ENCODE measurements at places on chromosomes 4 and X.
A peak's percentile ranks its signal among the peaks of the same experiment; 100 is the strongest.

DNA sequence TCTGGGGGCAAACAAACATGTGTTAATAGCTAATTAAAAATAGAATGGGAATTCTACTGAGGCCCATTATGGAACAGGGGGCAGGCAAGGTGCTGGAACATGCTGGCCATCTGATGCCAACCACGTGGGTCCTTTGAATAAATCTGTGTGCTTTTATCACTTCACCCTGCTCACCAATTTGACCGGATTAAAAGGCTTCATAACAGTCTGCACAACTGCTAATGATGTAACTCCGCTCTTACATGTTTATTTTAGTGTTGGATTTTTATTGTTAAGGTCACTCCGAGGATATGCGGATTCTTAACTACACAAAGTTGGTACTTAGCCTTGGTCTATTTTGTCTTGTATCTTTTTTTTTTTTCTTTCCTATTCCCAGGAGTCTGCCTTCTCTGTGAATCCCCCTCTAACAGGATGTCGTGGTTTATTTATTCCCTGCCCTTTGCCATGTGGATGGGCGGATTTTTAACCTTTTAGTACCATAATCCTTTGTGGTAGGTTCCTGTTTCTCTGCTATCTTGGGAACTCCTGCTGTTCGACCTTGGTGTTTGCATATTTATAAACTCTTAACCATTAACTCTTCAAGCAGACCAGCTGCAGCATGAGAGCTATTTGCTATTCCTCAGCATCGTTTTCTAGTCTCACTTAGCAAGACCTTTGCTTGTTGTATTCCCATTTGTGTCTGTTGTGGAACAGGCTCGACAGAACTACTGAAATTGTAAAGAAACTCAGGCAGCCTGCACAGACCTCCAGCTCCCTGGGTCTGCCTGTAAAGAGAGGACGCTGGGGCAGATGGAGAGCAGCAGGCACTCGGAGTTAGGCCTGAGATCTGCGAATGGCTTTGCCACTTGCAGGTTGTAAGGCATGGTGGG is 38.0 kb downstream of the TRIM2 start:
- no peak for DNase-seq

DNA sequence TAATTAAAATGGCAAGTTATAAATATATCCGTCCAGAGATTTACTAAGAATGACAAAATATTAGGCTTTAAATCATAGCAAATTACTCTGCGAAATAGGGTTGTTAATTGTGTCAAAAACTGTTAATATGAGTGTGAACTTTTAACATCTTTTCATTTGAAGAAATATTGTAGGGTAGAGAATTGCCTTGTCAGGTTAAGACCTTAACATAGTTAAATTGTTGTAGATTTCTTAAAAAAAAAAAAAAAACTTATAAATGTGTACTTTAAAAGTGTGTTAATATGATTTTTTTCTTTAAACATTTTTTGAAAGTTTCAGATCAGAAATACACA is 107.7 kb upstream of the TLR2 start:
- DNase-seq, result no peak

GRCh38 chrX:13123857-13124345 is 79.5 kb upstream of the FAM9C start:
- no peak for DNase-seq

GRCh38 chrX:16839852-16840460 is 30.2 kb downstream of the RBBP7 start:
- no peak for DNase-seq

GRCh38 chrX:44876086-44876485 is 3.1 kb downstream of the KDM6A start:
- DNase-seq, result no peak

DNA sequence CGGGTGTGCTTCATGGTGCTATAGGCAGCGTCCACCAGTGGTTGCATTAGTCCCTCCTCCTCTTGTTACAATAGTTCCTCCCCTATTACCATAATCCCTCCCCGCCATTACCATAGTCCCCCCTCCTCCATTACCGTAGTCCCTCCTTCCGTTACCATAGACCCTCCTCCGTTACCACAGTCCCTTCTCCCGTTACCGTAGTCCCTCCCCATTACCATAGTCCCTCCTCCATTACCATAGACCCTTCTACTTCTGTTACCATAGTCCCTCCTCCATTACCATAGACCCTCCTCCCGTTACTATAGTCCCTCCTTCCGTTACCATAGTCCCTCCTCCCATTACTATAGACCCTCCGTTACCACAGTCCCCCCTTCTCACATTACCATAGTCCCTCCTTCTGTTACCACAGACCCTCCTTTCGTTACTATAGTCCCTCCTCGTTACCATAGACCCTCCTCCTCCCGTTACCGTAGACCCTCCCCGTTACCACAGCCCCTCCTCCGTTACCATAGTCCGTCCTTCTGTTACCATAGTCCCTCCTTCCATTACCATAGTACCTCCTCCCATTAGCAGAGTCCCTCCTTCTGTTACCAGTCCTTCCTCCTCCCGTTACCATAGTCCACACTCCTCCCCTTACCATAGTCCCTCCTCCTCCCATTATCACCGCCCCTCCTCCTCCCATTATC is 129.6 kb downstream of the DHRSX start:
- no peak for DNase-seq

- DNase-seq, result no peak
Measured at GRCh38 chr4:134215620-134216344, 14.2 kb upstream of the PABPC4L start.

- DNase-seq, result no peak
Measured at GRCh38 chrX:149711545-149712236, at the start of gene MAGEA11. Gene MAGEA11, plus strand, starts transcription at chrX:149712060. Its CDS starts 1,100 bp downstream, at chrX:149713160.

DNA sequence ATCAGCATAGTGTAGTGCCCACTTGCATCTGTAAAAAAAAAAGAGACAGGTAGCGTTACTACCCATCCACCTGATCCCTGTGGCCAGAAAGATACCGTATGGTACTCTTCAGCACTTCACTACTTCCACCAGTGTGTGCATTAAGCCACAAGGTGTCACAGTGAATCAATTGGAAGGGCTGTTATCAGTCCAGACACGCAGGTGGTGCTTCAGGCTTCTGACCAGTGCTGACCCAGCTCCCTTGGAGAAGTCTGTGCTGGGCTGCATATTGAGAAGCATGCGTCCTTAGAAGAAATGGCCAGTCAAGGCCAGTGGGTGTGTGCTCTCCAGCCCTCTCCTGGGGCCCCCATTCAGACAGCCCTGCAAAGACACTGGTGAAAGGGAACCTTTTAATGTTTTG is 10.6 kb downstream of the LDB2 start:
- no peak for DNase-seq

GRCh38 chrX:13570261-13570605 is 832 bp downstream of the EGFL6 start:
- no peak for DNase-seq

GRCh38 chrX:149829751-149830191 is 48.0 kb downstream of the MAGEA9 start:
- DNase-seq, result peak; percentile 15

GRCh38 chr4:102402223-102402622 is 56.9 kb upstream of the SLC39A8 start:
- no peak for DNase-seq

GRCh38 chrX:1794586-1794985 is 179.7 kb downstream of the ASMT start:
- no peak for DNase-seq

- no peak for DNase-seq
Measured at GRCh38 chrX:70446380-70447350, 2.0 kb downstream of the DLG3 start.

DNA sequence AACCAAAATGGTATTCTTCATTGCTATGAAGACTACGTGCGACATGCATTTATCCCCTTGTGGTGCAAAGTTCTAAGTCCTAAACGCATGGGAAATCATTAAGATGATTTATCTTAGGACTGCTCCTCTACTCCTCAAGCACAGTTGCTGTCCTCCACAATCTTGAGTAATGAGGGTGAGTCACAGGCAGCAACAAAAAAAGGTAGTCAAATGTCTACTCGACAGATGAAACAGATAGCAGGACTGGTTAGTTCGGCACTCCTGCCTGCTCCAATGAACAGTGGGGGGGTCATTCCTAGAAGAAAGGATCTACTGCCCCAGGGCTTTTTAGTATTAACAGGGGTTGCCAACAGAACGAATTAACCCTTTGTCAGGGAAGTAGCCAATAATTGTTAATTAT is 233.7 kb upstream of the FGF13 start:
- DNase-seq, result no peak

DNA sequence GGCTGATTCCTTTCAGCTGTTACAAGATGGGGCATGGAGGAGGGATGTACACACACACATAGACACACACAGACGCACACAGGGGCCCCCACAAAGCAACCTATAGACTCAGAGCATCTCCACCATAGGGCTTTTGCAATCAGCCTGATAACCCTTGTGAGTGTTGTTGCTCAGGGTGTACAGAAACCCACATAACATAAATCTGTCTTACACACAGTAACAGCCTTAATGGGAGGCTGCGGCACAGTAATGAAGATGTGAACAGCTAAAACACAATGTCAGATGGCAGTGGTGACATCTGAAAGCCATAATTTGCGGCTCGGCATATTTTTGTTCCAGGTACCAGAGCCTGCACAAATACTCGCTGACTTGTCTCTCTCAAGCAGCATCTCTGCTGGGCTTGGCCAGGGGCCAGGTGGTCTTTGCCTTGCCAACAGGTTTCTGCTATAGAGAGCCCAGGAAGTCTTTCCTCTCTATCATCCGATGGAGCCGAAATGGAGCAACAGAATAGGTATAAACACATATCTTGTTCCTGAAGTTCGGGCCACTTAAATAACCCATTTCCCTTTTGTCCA is 357.2 kb upstream of the GATB start:
- no peak for DNase-seq

GRCh38 chrX:68723491-68724155 is 76.2 kb downstream of the STARD8 start:
- no peak for DNase-seq

GRCh38 chrX:1486749-1487361 is 34.1 kb upstream of the ASMTL start:
- no peak for DNase-seq

DNA sequence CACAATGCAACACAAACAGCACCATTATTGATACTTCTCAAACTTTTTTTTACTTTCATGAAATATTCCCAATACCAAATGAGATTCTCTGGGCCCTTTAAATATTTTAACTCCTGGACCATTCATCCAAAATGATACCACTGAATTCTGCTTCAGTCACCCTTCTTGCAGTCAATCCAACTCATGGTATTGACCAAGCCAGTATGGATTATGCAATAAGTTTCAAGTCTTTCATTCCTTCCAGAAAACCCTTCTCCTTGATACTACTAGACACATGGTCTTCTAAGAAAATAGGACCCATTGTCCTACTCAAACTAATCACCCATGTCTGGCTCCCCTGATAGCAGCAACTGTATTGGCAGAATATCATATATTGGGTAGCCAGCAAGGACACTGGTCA is 23.0 kb downstream of the ZNF721 start:
- no peak for DNase-seq

GRCh38 chr4:70713453-70714078 is 8.2 kb upstream of the RUFY3 start:
- DNase-seq, result no peak

DNA sequence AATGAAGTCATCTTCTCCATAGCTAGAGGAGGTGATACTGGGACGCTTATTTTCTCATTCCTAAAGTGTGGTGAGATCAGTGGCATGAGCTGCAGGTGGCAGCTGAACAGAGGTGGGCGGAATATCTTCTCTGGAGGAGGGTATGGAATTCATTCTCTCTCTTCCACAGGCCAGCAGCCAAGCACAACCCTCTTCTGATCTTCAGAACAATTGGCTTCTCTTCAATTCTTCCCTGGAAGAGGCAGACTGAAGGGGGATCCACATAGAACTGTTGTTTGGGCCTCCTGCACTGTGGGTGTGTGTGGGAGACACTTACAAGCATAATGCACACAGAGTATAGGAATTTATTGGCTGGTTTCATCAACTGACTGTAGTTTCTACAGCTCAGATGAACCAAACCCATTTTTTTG is 180.4 kb upstream of the RASGEF1B start:
- DNase-seq, result no peak

- DNase-seq, result peak; percentile 50
Measured at GRCh38 chrX:109536439-109537323, at the start of gene NXT2. Gene NXT2, plus strand, starts transcription at chrX:109536844. Its CDS starts 163 bp downstream, at chrX:109537007.

GRCh38 chr4:127370604-127371003 is 262.2 kb upstream of the INTU start:
- no peak for DNase-seq

- no peak for DNase-seq
Measured at GRCh38 chr4:157754410-157754809, 418.4 kb downstream of the GASK1B start.

DNA sequence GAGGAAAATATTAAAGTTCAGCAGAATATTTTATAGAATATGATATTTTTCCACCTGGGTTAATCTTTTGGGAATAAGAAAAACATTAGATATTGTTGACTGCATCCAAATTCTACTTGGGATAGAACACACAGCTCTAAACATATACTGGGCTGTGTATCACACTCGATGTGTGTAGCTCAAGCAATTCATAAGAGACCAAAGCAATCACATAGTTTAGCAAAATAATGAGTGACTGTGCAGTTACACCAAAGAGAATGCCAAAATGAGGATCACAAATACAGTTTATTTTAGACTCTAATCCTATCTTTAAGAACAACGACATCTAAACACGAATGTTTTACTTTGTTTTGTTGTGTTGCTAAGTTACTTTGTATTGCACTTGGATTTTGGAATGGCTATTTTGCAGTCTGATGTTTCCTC is 101.2 kb downstream of the CBR4 start:
- DNase-seq, result no peak

GRCh38 chr4:79181190-79181589 is 144.7 kb downstream of the NAA11 start:
- DNase-seq, result no peak

- DNase-seq, result no peak
Measured at GRCh38 chr4:138561276-138561880, 319.2 kb upstream of the SLC7A11 start.

DNA sequence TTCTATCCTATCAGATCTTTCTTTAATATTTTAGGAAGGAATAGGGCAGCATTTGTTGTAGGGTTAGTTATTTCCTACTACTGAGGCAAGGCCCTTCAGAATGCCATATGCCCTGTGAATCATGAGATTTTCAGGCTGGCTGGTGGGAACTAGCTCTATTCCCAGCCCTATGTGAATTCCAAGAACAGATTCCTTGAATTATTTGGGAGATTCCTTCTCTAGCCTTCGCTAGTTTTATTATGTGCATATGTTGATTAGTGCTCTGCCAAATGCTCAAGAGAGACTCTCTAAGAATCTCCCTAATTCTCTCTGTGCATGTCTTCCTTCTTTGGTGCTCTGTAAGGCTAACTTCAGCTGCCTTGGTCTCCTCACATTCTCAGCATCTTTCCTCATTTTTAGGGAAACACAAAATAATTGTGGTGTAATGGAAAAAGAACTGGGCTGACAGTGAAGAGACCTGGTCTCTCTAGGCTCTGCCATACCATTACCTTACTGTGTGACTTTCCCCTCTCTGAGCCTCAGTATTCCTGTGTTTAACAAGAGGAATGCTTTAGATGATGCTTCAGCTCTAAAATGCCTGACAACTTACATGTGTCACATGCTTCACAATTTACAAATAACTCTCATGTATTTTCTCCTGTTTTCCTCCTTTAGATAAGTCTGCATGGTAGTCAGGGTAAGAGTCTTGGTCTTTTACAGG is 79.7 kb downstream of the VMA21 start:
- DNase-seq, result no peak

All from stimulated activated CD8-positive, alpha-beta memory T cell treated with anti-CD3 and anti-CD28 coated beads, Interleukin-4, amount 100 ng/mL, for 4 hours (primary cell).